Fibroblast of the aortic adventitia (primary cell): ENCODE measurements at places on chromosomes 7 and 10.

DNA sequence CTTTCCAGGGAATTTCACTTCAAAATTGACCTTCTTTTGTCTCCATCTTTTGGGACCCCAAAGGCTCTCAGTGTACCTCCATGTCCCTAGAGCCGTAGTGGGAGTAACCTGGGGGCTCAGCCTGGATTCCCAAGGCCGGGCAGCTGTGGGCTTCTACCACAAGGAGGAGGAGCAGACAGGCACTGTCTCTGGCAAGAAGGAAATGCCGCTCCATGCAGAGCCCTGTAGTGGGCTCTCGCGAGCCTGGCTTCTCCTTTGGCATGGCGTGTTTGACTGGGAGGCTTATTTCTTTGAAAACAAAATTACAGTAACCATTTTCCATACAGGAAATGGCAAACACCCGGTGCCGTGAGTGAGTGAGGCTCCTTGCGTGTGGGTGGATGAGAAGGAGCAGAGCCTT lies 76.8 kb upstream of the FAM180A start:
- no peak for DNase-seq

GRCh38 chr10:113987805-113988204 lies 55.9 kb upstream of the ADRB1 start:
- no peak for DNase-seq

DNA sequence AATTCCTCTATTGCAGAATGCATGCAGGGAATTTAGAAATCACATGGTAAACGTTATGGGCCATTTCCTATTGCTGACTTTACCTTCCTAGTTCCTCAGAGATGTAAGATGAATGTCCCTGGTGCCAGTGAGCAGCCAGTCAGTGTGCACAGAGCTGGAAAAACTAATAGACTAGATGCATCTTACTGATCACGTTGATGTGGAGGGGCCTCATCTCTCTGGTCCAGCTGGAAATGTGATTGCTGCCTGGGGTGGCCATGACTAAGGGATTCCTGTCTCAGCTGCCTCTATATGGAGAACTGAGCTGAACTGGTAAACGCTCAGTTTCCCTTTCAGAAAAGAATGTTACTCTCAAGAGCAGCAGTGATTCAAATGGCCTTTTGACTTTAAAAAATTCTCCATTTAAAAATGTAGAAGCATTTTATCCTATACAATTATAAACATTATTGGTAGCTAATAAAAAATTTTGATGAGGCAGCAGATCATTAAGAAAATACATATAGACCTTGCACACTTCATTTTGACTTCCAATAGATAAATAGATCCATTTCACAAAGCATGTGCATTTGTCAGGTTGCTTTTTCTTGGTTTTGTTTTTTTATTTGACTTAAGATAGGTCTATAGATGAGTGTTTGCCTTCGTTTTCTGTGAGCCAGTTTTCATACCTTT lies 80.5 kb upstream of the INSYN2A start:
- no peak for DNase-seq

- DNase-seq: no peak
Measured at GRCh38 chr7:154912871-154913637, 89.9 kb downstream of the PAXIP1 start.

- no peak for DNase-seq
Measured at GRCh38 chr7:133217773-133218172, 35.1 kb upstream of the EXOC4 start.

- no peak for DNase-seq
Measured at GRCh38 chr7:151460474-151460855, 20.5 kb upstream of the CRYGN start.

DNA sequence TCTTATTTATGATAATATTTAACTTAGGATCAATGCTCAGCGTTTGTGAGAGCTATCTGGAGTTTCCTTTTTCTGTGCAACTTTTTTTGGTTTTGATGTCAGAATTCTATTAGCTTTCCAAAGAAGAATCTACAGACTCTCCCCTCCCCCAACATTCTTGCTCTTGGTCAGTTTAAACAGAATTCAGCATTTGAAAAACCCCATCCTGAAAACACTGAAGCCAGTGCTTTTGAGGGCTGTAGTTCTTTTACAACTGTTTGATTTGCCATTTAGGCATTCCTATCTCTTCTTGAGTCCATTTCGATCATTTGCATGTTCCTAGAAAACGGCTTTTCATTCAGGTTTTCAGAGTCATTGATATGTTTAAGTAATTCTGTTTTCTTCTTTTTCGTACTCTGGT lies 15.6 kb upstream of the CXCL12 start:
- no peak for DNase-seq

GRCh38 chr10:112369495-112370423 lies 4.2 kb upstream of the ACSL5 start:
- no peak for DNase-seq
